ENCODE measurements at places on chromosomes 11 and 22. TPM values are rescaled to one million over a fixed set of nuclear protein-coding genes. Genes with fewer than 3 reads are reported as not detected.

The GDPD5 gene
- 7.4 TPM for total RNA-seq

The MYOD1 gene
- total RNA-seq = not detected

The MPZL2 gene
- total RNA-seq = not detected

The HTR3B gene
- total RNA-seq = not detected

The LDHAL6A gene
- total RNA-seq = not detected

The POU2AF2 gene
- not detected for total RNA-seq

The SHANK2 gene
- 8.0 TPM for total RNA-seq

The SYT7 gene
- 0.72 TPM for total RNA-seq

The CRYBB3 gene
- 0.22 TPM for total RNA-seq

The OR2AT4 gene
- not detected for total RNA-seq

All from A549 treated with CORT108297 at 1 μM for 4 hours (cell line).